SW480 (cell line): ENCODE measurements at places on chromosomes 12 and 14.
A peak's percentile ranks its signal among the peaks of the same experiment; 100 is the strongest.

DNA sequence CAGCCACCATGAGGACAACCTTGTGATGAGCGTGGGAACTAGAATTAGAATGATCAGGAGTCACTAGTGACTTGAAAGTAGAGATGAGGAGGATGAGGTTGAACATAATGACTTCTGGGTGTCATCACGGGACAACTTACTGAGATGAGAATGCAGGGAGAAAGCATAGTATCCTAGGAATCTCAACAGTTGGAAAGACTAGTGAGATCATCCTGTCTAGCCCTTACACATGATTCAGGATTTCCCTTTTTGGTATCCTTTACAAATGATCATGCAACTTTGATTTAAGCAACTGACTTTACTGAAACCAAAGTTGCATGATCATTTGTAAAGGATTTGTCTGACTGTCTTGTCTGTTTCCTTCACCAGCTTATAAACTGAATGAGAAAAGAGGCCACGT lies 51.8 kb upstream of the HIF1A start:
- no peak for DNase-seq

DNA sequence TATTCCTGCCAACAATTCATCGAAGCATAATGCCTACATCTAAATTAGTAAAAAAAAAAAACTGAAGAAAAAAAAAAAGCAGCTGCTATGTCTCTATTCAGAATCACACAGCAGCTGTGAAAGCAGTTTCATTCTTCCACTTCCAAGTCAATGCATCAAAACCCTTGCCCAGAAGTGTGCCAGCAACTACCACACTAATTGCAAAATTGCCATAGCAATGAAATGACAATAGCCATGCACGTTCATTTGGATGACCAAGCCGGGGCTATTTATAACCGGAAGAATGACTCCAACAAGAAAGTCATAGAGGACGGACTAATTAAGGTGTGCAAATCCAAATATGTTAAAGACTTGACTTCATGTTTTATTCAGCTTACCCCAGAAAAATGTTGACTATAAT lies 42.5 kb downstream of the SLC2A13 start:
- DNase-seq: no peak

DNA sequence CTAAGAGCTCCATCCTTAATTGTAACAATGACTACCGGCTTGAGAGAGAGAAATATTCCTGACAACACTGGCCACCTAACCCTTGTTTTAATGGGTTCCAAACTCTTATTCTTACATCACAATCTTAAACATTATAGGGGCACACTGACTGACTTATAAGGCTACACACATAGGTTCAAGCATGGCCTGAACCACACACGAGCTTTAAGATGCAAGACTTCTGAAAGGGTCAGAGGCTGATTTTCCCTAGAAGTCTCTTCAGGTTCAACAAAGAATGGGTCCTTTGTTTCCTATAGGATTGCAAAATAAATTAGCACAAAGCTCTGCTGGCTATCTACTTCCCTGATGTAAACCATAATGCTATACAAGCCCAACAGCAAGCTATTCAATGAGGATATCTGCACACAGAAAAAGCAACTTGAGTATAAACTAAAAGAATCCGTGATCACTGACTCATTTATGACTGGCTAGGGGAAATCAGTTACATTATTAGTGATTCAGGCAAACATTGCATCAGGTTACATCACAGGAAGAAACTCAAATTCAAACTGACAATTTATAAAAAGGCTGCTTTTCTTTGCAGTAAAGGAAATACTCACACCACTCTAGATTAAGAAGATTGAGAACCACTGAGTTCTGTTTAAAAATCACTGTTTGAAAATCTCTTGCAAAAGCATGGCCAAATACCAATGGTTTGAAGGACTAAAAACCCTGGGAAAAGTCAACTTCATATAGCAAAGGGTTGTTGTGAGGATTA lies 8.5 kb downstream of the BTG1 start:
- DNase-seq: peak; percentile 84

DNA sequence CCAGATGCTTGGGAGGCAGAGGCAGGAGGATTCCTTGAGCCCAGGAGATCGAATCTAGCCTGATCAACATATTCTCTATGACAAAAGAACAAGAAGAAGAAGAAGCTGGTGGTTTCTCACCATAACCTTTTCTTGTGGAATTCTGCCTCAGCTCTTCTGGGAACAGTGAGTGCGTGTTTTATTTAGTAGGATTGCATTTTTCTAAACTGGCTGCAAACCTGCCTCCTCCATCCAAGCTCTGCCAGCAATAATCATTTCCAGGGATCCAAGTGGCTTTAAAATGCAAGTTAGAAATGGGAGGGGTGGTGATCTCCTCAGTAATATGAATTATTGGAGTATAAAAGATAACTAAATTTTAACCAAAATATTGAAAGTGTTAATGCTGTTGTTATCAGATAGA lies 46.1 kb upstream of the MMP17 start:
- no peak for DNase-seq

GRCh38 chr12:70741256-70741655 lies 104.0 kb upstream of the PTPRB start:
- no peak for DNase-seq

GRCh38 chr12:67154901-67155300 lies 114.3 kb upstream of the CAND1 start:
- no peak for DNase-seq

GRCh38 chr12:32476446-32476845 lies 77.1 kb downstream of the FGD4 start:
- no peak for DNase-seq

DNA sequence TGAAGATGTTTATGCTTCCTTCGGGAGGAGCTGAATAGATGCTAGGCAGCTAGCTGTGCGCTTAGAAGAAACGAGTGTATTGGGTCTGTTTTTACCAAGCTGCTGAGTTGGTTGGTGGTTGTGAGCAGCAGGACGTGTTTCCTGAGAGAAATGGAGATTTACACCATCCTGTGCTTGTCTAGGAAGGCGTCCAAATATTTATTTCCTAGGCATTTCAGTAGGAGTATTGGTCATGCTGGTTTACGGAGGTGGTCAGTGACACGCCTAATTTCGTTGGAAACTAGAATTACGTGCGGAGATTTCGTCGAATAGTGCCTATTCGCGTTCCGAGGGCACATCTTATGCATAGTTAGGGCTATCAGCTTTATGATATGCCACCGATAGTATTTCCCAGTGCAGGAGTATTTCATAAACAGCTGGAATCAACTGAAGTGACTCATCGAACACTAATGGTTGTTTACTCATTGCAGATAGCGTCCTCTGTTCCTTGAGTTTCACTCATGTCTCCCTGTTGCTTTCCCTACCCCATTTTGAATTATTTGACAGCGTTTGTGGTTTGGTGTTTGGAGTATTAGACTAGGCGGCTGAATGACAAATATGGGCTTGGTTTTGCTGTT lies 780 bp downstream of the TBC1D15 start:
- peak; percentile 79 for DNase-seq

DNA sequence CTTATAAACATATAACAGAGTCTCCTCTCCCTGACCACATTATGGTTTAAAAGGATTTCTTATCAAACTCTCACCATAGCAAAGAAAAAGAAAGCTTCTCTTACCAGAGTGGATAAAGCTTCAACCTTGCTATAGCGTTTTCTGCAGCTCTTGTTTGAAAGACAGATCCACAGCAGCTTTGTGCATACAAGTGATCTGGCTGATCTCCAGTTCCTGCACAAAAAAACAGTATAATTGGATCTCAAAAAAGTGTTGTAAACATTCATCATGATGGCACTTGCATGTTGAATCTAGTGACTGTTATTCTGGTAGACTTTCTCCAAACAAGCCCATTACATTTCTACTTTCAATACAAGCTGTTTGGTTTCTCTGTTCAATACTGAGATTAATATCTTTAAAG lies 178.9 kb upstream of the MGAT4C start:
- DNase-seq: no peak

DNA sequence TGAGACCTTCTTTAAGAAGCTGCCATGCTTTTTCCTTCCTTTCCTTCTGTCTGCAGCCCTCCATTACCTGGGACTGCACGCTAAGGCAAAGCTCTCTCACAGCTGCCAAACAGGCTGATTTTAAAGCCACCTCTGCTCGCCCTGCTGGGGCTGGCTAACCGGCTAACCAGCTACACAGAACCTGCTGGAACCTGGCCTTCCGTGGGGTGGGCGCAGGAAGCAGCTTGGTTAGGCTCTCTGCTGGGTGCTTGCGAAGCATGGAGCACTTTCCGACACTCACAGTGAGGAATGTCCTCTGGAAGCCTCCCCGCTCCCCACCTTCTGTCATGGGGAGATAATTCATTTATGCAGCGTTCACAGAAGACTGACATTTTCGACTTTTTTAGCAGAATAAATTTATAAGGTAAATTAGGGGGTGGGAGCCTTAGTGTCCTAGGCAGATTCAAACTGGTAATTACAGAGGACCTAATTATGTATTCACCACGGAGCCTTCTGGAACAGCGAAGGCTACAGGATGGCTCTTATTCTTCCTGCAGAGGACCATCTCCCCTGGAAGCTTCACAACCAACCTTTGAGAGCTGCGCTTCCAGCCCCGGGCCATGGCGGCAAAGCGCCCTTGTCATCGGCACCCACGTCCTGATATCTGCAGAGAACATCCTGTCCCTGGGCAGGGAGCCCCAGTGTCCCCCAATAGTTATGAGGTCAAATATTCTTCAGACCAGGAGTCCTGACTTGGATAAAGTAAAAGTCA lies 12.4 kb upstream of the BCL11B start:
- DNase-seq: no peak
